ENCODE measurements at places on chromosomes 4 and X. TPM values are rescaled to one million over a fixed set of nuclear protein-coding genes. Genes with fewer than 3 reads are reported as not detected.

Gene RBMX2
- total RNA-seq, result 17.7 TPM

Gene BEND2
- total RNA-seq, result not detected

Gene ATP2B3
- total RNA-seq, result 0.10 TPM

Gene HPSE
- 3.9 TPM for total RNA-seq

Gene GAGE12H
- not detected for total RNA-seq

Gene F8A2
- total RNA-seq, result not detected

Gene GPRASP1
- total RNA-seq, result 12.4 TPM

Gene CPEB2
- total RNA-seq, result 21.5 TPM

Gene POU4F2
- total RNA-seq, result not detected

Gene RNF128
- total RNA-seq, result 4.2 TPM

Gene KLHL15
- 17.7 TPM for total RNA-seq

Gene FAM120C
- 7.5 TPM for total RNA-seq

Gene IL3RA
- 5.7 TPM for total RNA-seq

Gene CSN2
- total RNA-seq, result not detected

Gene SPANXA1
- not detected for total RNA-seq

Gene SH3BGRL
- 73.3 TPM for total RNA-seq

Gene RAB39B
- 0.30 TPM for total RNA-seq

Gene DDX53
- not detected for total RNA-seq

Gene PDE6B
- 5.5 TPM for total RNA-seq

Gene MYOZ2
- total RNA-seq, result 21.2 TPM

Gene FGF2
- 11.1 TPM for total RNA-seq

Gene VSIG4
- total RNA-seq, result 22.6 TPM

Gene FSTL5
- 4.9 TPM for total RNA-seq

Gene ACOX3
- 27.2 TPM for total RNA-seq

Gene CPLX1
- 0.30 TPM for total RNA-seq

Gene UGT2A3
- total RNA-seq, result not detected

Gene SGMS2
- total RNA-seq, result 23.0 TPM

Gene UGT8
- 1.5 TPM for total RNA-seq

Gene PCDH11X
- 4.1 TPM for total RNA-seq

Gene ADGRA3
- 54.9 TPM for total RNA-seq

Gene FRAS1
- total RNA-seq, result 15.2 TPM

Gene NXF2
- not detected for total RNA-seq

Gene STK32B
- total RNA-seq, result 6.5 TPM

Gene XAGE1A
- not detected for total RNA-seq

Gene PPP1R2C
- total RNA-seq, result not detected
